ENCODE measurements at places on chromosomes 3 and 15.

- peak; percentile 78 for DNase-seq
Measured at GRCh38 chr3:141498598-141499223, 11.9 kb downstream of the RASA2 start.

DNA sequence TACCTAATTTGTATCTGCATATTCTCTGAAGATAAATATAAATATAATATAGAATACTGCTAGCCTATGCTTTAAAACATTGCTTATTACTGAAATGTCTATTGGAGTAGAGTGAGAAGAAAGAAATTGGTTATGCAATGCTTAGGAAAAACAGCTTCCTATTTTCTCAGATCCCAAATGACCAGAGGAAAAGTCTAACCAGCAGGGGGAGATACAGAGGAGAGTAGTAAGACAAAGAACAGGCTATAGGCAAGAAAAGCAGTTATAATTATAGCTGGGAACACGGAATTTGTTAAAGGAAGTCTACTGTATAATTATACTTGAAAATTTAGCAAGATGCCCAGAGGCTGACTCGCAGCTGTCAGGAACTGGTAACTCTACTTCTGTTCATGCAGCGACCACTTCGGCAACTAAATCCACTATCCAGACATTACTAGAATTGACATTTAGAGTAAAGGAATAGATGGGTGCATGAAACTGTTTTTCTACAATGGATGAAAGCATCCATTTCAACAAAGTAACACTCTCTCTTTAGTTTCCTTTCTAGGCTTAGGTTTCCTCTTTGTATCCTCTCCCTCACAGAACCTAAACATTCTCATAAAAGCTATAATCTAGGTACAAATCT, 97.2 kb downstream of the TBC1D5 start:
- DNase-seq: no peak

DNA sequence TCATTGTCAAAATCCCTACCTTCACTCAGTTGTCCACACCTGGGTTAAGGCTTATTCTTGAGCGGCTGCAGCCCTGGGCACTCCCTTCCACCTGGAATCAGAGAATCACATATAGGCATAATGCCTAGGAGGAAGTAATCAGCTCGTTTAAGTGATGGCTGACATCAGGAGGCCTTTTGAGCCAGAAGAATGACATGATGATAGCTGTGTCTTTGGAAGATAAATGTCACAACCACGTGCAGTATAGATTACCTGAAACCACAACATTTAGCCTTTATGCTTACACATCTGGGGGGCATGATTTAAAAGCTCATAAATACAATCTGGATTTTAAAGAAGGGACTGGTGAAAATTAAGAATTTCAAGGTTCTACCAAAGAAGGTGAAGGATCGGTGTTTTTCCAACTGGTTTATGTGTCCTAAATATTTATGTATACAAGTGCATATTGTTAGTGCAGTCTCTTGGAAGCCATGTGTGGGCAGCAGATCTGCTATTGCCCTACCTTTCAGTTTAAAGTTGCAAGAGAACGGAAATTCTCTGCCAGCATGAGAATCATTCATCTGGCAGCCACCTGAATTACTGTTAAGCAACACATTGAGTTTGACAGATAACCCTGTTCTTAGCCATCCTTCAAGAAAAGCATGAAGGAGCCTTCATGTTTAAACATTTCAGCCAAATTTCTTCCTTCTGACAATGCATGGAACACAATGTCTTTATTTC, 163.4 kb upstream of the NR2E3 start:
- DNase-seq: no peak

- no peak for DNase-seq
Measured at GRCh38 chr15:58081891-58082290, 16.4 kb upstream of the ALDH1A2 start.

GRCh38 chr3:150739200-150739863, 23.6 kb downstream of the SIAH2 start:
- DNase-seq: no peak

Data from stimulated activated CD8-positive, alpha-beta memory T cell treated with anti-CD3 and anti-CD28 coated beads, Interleukin-2, amount 100 ng/mL, for 1 hour (primary cell).